Dermis microvascular lymphatic vessel endothelial cell (primary cell): ENCODE measurements at places on chromosomes 2 and 18.
A peak's percentile ranks its signal among the peaks of the same experiment; 100 is the strongest.

- DNase-seq, result no peak
These were observed 445.7 kb upstream of the TRIB2 start for GRCh38 chr2:12270876-12271588.

GRCh38 chr18:75679331-75679730 lies 251.8 kb upstream of the SMIM21 start:
- no peak for DNase-seq

DNA sequence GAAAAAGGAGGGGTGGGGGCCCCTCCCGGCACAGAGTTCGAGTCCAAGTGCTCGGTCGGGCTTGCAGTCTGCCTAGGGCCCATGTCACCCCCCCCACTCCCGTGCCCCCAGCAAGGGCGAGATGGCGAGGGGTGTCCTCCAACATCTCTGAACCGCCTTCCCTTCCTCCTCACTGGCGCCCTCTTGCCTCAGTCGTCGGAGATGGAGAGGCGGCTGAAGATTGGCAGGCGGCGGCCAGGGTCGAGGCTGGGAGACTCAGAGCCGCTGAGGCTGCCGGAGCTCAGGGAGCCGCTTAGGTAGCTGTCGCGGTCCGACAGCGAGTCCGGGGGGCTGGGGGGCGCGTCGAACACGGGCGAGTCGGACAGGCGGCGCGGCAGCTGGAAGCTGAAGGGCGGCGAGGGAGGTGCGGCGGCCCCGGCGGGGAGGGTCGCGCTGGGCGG lies 2.3 kb downstream of the ZFP36L2 start:
- peak; percentile 81 for DNase-seq

DNA sequence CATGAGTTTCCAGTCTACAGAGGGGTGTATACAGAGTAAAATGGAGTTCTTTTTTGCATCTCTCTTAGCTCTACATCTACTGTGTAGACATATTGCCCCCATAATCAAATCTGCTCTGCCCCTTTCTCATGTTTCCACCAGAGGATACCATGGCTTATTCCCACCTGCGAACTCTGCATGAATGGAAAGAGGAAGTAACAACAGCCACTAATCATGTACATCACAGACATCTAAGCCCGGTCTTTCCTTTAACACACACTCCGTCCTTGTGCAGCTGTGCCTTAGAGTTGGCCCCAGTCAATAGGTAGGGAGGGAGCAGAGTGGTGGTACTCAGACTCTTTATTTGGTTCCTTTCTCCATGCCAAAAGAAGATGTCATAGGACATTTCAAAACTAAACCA lies 147.3 kb upstream of the NRP2 start:
- DNase-seq, result no peak
